Occipital lobe (tissue), 3 donors: ENCODE measurements at places on chromosomes 3 and 15. TPM values are rescaled to one million over a fixed set of nuclear protein-coding genes. Genes with fewer than 3 reads are reported as not detected.

ROPN1 gene
- 0.16 TPM for total RNA-seq

MUC4 gene
- not detected for total RNA-seq

FAIM gene
- 20.7 TPM for total RNA-seq

RLBP1 gene
- 2.3 TPM for total RNA-seq

SPINK8 gene
- not detected for total RNA-seq

TMOD2 gene
- 241 TPM for total RNA-seq

CHST13 gene
- total RNA-seq: not detected

LRRC49 gene
- 173 TPM for total RNA-seq

COL6A5 gene
- under 0.01 TPM for total RNA-seq

TEX55 gene
- total RNA-seq: not detected

RASL12 gene
- 1.4 TPM for total RNA-seq
